ENCODE measurements at places on chromosomes 2 and 18.

DNA sequence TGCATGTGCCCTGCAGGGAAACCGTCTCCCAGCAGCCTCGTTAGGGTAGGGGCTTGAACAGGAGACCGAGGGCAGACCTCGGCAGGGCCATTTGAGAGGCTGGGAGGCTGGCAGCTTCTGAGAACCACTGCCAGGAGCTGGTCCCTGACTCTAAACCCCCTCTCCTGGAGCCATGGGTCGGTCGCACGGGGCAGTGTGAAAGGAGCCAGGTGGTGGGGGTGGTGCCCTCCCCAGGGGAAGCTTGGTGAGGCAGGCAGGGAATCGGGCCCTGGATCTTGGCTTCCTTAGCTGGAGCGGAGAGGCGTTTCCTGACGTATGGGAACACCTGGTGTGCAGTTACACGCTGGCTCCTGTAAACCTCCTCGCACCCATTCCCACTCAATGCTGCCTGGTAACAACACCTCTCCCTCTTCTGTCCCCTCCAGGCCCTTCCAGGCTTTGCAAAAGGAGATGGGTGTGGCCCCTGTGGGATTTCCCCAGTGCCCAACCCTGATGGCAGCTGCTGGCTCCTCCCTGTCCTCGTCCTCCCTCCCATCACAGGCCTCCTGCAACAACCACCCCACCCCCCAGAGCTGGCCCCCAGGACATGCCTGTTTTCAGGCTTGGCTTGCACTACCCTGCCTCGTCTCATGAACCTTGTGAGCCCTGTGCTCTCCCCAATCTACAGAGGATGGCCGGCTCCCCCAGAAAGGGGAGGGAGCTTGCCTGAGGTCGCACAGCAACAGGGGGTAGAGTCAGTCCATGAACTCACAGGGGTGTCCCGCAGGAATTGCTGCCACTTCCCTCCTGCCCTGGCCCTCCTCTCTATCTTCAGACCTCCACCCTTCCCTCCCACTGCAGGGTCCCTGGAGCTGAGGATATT, 24.4 kb downstream of the ADRA2B start:
- DNase-seq, result no peak

DNA sequence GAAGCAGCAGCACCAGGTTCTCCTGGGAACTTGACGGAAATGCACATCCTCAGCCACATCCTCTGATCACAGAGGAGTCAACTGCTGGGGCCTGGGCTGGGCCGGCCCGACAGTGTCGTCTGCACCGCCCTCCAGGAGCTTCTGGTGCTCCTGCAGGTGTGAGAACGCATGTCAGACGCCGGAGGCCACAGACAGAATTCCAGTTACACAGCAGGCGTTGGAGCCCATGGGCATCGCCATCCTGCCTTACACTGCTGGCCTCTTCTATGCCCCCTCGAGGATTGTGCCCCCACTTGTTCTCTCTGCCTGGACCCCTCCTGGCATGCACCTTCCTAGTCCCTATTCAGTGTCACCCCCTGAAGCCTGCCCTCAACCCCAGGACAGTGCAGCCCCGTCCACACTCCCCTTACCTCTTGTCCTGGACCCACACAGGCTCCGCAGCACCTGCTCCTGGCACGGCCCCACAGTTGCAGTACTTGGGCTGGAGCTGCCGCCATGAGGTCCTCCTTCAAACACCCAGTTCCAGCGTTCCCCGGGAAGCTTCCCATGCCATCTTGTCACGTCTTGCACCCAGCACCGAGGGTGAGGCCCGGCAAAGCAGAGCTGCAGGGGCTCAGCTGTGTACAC, 37.5 kb downstream of the ADI1 start:
- no peak for DNase-seq

GRCh38 chr2:21970971-21971370, 847.2 kb downstream of the TDRD15 start:
- DNase-seq, result no peak

DNA sequence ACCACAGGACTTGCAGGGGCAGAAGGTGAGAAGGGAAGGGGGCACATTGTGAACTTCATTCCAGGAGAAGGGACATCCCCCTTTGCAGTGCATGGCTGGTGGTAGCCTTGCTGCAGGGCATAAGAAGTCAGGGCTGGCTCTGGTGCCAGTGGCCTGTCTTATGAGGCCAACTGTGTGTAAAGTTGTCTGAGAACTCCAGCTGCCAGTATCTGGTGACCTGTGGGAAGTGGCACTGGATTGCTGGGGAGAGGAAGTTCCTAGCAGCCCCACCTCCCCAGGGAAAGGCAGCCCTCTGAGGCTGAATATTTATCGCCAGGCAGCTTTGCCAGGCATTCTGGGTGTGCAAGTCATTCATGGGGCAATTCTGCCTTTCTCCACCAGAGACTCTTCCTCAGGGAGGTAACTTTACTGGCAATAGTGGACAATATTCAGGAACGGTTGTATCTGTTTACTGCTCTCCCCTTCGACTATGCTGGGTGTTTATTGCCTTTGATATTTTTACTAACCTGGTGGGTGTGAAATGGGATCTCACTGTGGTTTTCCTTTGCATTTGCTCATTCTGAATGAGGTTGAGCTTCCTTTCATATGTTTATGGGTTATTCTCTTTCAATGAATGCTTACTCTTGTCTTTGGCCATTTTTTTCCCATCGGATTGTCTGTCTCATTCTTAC, 12.3 kb downstream of the TRPM8 start:
- no peak for DNase-seq

DNA sequence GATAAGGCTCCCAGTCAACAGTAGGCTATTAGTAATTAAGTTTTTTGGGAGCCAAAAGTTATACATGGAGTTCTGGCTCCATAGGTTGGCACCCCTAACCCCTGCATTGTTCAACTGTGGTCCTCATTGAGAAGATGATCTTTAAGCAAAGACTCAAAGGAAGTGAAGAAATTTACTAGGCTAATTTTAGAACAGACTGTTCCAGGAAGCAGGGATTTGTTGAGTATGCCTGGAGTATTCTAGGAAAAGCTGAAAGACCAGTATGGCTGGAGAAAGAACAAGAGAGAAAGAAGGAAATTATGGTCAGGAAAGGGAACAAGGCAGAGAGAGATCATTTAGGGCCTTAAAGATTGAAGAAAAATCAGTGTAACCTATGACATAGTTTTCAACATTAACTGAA, 125.1 kb downstream of the PMAIP1 start:
- no peak for DNase-seq

- DNase-seq, result no peak
Observed at GRCh38 chr2:67845621-67846369, 217.0 kb downstream of the C1D start.

DNA sequence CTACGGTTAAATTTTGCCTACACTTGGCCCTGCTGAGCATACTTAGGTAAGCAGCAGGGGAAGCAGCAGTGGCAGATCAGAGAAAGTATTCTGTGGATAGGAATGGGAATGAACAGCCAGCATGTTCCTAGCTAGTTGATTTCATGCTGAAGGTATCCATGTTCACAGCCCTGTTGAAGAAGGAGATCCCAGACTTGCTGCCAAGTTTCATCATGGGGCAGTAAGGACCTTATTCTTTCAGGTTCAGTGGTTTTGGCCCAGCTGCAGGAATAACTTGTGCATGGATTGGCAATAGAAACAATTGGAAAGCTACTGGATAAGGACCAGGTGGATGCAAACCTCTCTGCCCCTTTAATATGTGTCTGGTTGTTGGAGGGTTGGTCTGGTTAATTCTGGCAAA, 98.2 kb upstream of the TMEM178A start:
- no peak for DNase-seq

DNA sequence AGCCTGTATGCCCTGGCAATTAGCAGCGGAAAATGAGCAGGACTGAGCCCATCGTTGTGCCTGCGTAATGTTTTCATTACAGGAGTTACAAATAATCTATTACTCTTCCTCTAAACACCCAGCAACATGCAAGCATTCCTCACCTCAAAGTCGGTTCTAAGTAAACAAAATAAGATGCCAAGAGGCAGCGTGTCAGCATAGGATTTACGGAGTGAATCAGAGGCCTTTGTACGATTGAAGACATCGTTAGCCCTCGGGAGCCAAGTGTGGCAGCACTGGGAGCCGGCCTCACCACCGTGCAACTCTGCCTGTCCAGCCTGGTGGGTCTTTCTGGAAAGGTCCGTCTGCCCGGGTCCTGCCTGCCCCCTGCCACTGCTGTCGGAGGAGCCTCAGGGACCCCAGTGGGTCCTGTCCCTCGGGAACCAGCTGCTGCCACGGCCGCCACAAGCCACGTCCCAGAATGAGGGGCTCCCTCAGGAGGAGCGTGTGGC, 80.1 kb upstream of the CTDP1 start:
- no peak for DNase-seq

DNA sequence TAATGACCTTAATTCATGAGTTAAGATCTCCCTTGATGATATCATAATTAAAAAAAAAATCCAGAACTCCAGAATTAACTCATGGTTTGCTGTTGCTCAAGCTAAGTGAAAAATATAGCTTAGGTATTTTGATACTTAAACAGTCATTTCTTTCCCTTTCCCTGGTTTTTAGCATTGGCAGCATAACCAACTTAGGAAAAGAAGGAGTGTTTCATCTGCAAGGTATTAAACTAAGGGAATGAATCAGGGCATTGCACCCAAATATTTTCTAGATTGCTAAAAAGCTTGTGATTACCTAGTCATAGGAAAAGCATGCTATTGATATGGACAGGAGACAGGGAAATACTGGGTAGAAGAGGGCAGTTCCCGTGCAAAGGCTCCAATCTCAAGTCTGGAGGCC, 207.2 kb downstream of the LRP1B start:
- DNase-seq, result no peak

DNA sequence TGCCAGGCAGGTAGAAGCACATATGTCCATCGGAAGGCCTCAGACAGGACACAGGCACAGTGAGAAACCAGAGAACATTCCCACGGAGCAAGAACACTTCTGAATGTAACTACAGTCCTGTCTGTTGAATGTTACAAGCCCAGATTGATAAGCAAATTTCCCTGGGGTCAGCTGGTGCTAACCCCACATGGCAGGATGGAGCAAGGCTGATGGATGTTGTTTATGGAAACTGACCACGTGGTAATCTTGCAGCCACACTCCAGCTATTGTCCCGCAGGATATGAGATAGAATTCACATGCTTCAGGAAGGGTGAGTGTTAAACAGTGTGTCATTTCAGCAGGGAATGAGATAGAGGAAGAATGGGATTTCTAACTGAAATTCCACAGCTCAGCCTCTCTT, 138.8 kb upstream of the COPS8 start:
- no peak for DNase-seq

- DNase-seq, result no peak
Observed at GRCh38 chr2:225013425-225014365, 28.6 kb downstream of the DOCK10 start.

DNA sequence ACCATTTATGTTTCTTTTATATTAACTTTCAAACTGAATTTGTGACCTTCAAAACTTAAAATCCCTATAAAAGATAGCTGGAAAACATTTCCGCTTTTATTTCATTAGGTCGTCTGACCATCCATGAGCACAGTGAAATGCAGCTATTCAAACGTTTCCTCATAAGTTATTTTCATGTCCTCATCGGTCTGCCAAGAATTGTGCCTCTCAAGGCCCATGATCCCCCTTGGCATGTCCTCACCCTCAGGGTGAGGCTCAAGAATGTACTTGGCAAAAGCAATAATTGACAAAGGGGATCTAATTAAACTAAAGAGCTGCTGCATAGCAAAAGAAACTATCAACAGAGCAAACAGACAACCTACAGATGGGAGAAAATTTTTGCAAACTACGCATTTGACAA, 12.4 kb downstream of the SLC66A2 start:
- no peak for DNase-seq

- DNase-seq, result no peak
Observed at GRCh38 chr2:64537991-64538390, 13.9 kb downstream of the AFTPH start.

DNA sequence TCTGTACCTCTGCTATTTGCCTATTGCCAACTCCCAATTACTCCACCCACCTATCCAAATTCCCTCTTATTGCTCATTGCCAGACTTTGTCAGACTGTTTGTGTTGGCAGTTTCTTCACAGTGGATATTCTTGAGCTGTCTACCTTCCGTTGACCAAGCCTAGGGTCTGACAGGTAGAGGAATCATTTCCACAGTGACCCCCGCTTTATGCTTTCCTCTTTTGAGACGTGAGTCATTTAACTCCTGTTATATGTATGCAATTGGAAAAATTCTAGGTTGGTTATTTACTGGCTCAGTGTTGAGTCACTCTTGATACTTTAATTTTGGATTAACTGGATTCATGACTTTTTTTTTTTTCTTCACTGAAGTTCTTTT, 187.7 kb downstream of the IRS1 start:
- no peak for DNase-seq

GRCh38 chr2:85844486-85844885, 44.3 kb downstream of the ST3GAL5 start:
- DNase-seq, result no peak

GRCh38 chr2:101446869-101447268, 28.0 kb downstream of the RFX8 start:
- no peak for DNase-seq
